SW 1271 (cell line): ENCODE measurements at places on chromosomes 6 and 20.

- no peak for DNase-seq
Measured at GRCh38 chr6:57263739-57264138, 41.6 kb upstream of the RAB23 start.

DNA sequence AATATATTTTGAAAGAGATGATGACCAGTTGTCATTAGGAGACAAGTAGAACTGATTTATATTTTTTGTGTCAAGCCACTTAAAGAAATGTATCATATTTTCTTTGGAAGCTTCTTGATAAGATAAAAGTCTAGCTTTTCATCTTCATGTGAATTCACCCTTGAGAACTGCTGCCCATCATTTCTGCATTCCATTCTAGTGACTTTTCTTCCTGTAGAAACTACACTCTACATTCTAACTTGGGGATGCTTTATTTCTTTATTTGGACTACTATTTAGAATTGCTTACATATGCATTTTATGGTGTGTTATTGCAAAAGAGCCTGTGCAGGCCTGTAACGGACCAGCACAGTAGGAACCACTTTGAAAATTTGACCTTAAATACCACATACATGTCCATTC, 335.0 kb upstream of the KCNQ5 start:
- DNase-seq = no peak

- no peak for DNase-seq
Measured at GRCh38 chr20:49286689-49287551, 9.1 kb upstream of the ZNFX1 start.

DNA sequence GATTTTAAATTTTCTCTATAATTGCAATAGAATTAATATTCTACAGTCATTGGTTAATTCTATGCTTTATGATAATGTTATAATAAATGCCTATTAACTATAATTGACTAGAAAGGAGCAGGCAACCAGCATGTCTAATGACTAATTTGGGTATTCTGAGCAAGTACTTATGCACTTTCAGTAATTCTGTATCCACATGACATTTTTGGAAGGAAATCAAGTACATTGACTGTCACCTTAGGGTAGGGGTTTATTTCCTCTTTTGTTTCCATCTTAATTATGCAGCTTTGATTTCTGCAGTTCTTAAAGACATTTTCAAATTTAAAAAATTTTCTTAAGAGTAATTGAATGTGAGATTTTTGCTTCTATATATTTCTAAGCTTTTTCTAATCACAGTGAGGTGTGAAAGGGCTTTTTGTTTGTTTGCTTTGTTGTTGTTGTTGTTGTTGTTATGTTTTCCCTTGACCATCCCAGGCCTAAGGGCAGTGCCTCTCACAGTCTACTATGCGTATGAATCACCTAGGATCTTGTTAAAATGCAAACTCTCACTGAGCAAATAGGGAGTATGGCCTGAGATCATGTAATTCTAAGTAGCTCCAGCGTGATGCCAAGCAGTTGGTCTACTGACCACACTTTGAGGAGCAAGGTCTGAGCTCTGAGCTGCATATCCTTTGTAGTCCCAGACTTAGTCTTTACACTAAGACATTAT, 467.1 kb upstream of the RNF217 start:
- DNase-seq = no peak

DNA sequence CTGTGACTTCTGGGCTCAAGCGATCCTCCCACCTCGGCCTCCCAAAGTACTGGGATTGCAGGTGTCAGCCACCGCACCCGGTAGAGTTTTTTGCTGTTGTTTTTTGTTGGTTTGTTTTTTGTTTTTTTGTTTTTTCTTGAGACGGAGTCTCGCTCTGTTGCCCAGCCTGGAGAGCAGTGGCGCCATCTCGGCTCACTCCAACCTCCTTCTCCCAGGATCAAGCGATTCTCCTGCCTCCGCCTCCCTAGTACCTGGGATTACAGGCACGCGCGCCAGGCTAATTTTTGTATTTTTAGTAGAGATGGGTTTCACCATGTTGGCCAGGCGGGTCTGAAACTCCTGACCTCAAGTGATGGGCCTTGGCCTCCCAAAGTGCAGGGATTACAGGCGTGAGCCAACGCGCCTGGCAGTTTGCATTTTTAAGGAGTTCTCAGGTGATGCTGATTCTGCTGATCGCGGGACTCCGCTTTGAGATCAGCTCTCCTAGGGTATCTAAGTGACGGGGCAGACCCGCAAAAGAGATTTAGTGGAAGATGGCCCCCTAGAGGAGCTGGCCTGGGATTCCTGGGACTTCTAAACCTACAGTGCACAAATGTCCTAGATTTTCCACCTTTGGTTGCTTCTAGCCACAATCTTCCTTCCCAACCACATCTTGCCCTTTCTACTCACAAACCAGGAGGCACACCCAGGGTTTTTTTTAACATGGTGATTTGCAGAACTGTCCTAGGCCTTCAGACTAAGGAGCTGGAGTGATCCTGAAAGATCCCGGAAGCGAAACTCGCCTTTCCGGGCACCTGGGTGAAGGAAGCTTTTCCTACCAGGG, 45.2 kb downstream of the DPPA5 start:
- peak; percentile 19 for DNase-seq

- no peak for DNase-seq
Measured at GRCh38 chr20:32312718-32313424, 35.4 kb downstream of the KIF3B start.

DNA sequence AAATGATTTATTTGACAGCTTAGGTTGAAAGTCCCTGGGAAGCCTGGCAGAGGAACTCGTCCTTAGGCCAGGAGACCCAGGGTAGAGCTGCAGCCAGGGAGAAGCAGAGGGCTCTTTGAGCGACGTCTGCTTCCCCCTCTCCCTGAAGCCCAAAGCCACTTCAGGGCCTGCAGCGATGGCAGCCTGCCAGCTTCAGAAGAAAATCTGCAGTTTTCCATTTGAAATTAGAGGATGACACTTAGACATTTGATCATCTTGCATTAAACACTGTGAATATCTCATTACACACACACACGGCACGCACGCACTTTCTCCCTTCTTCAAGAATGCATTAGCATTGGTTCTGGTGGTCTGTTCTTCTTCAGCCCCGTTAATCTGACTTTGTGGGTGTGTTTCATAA, 96.5 kb downstream of the PLEKHG1 start:
- DNase-seq = no peak

DNA sequence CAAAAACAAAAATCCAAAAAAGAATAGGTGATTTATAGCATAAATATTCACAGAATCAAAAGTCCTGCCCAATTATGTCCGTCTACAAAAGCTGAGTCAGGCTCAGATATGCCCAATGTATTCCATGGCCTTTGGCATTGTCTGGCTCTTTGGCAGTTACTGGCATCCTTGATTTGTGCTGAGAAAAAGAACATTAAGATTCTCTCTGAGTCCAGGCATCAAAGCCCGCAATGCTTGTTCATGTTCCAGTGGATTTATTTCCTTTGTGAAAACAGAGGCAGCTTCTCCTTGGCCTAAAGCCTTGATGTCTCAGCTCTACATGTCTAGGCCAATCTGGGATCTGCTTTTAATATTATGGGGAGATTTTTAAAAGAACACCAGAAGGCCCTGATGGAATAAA, 76.1 kb upstream of the SLC4A11 start:
- DNase-seq = no peak

- no peak for DNase-seq
Measured at GRCh38 chr6:105794870-105795269, 291.3 kb upstream of the PRDM1 start.

- no peak for DNase-seq
Measured at GRCh38 chr6:7512320-7512719, 29.2 kb upstream of the DSP start.

DNA sequence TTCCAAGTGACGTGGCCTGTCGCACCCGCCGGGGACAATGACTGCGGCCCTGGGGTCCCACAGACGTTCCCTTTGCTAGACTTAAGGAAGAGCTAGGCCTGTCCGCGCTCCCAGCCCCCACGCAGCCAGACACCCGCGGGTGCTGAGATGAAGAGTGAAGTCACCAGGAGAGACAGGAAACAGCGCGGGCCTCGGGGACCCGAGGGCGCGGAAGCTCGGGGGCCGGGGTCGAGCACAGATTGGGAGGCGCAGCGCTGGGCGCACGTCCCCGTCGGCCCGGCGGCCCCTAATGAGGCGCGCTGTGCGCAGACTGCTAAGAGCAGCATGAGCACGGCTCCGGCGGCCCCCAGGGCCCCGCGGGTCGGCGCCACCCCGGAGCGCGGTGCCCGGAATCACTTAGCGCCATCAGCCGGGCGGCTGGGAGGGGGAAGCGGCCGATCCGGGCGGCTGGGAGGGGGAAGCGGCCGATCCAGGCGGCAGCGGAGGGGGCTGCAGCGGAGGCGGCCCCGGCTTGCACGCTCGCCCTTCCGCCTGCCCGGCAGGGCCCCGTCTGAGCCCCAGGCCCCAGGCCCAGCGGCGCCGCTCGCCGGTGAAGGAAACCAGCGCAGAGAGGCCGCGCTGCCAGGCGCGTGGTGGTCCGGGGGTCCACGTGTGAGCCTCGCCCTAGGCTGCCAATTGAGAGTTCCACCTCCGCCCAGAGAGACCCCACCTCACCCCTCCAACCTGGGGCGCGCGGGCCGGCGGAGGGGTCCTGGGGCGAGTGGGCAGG, 8.3 kb upstream of the AVP start:
- DNase-seq = no peak

DNA sequence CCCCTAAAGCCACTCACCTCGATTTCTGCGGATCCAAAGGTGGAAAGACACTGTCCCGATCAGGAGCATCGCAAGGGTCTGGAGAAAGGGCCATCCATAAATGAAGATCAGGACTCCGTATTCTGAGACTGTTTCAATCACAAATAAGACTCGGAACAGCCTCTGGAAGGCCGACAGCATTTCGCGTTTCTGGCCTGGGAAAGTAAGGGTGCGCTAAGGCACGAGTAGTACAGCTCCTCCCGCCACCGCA, 44.6 kb downstream of the DPPA5 start:
- no peak for DNase-seq

DNA sequence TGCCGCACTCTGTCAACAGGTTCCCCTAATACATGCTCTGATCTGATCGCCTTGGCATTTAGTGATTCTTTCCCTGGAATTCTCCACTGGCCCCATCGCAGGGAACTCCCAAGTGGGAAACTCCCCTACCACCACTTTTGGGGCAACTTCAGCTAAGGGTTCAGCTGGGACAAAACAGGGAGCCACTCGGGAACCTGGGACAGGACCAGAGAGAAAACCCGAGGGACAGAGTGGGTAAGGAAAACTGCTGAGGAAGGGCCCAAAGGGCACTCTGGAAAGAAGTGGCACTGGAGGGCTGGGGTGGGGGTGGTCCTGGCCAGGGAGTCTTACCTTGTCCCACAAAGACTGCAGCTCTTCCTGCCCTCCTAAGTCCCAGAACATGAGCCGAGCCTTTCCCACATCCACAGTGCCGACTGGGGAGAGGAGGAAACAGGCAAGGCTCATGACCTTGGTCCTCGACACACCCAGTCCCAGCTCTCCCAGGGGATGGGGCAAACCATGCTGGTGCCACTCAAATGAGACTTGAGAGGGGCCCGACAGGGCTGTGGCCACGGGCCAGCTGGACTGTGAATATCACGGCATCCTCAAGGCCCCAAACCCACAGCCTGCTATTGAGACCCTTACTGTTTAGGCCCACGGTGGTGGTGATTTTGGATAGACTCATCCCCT, 1.6 kb downstream of the ARFRP1 start:
- no peak for DNase-seq

DNA sequence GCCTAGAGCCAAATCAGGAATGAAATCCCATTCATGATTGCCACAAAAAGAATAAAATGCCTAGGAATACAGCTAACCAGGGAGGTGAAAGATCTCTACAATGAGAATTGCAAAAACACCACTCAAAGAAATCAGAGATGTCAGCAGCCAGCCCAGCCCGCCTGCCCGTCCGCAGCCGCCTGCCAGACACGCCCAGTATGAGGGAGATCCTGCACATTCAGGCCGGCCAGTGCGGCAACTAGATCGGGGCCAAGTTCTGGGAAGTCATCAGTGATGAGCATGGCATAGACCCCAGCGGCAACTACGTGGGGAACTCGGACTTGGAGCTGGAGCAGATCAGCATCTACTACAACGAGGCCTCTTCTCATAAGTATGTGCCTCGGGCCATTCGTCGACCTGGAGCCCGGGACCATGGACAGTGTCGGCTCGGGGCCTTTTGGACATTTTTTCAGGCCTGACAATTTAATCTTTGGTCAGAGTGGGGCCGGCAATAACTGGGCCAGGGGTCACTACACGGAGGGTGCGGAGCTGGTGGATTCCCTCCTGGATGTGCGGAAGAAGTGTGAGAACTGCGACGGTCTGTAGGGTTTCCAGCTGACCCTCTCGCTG, 13.4 kb downstream of the GABRR2 start:
- no peak for DNase-seq

GRCh38 chr20:21101453-21101931, 4.7 kb downstream of the LINC00237 start:
- no peak for DNase-seq

- DNase-seq = no peak
Measured at GRCh38 chr6:9408402-9409117, 973.2 kb upstream of the SLC35B3 start.

- DNase-seq = no peak
Measured at GRCh38 chr6:161035182-161035980, 43.8 kb downstream of the MAP3K4 start.

DNA sequence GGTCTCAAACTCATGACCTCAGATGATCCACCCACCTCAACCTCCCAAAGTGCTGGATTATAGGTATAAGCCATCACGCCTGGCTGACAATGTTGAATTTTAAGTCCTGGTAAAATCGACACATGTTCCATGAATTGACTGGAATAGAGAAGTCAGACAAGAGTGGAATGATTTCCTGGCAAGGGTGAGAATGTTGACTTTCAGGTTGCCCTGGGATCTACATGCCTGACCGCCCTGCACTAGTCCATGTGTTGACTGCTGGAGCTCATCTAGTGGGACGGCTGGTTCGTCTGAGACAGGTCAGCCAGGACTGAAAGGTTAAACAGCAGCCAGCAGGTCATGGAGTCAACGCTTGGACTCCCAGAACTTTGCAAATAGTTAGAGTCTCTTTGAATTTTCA, 88.8 kb downstream of the SASH1 start:
- DNase-seq = no peak

GRCh38 chr20:32327087-32327681, 30.9 kb upstream of the ASXL1 start:
- DNase-seq = no peak

- DNase-seq = no peak
Measured at GRCh38 chr6:89353702-89354392, 1.3 kb upstream of the UBE2J1 start.

DNA sequence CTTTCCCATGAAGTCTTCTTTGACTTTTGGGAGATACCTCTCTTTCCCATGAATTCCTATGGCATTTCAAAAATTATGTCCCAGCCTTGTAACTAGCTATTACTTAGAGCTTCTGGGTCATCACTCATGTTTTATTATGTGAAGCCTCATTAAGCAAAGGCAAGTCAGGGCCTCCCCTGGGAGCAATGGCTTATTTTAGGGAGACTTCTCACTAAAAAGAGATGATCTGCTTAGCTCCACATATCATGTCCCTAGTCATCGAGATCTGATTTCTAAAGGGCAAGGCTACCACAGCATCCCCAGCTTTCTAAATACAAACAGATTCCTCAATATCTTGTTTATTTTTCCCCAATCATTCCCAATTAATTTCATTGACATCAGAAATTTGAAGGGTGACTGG, 154.0 kb upstream of the MANEA start:
- no peak for DNase-seq
